COR-L47 (cell line): ENCODE measurements at places on chromosomes 7 and 10.

DNA sequence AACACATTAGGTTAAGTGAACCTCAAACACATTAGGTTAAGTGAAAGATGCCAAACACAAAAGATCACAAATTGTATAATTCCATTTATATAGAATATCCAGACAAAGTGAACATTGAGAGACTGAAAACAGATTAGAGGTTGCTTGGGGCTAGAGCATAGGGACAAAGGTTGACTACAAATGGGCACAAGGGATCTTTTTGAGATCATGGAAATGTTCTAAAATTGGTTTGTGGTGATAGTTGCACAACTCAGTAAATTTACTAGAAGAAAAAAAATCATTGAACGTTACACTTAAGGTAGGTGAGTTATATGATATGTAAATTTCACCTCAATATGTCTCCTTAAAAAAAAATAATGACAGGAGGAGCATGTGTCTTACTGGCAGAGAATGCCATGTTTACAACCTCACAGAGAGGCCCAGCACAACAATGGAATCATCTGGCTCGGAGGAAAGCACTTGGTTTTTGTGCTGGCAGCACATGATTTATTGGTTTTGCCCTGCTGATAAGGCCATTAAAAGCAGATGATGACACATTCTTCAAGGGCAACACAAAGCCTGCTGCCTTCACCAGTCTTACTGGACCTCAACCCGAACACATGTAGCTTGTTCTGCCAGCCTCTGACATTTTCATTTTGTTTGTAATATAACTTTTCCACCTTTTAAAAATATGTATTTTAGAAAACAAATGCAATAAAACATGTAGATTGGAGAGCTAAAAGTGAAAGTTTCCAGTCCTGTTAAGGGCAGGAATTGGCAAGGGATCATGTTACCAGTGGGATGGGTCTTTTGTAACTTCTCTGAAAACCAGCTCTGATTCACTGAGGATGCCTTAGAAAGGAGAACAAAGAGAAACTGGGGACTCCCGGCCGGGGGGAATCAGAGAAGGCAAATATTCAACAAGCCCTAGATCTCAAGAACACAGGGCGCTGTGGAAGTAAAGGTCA is 11.9 kb upstream of the LMOD2 start:
- peak; percentile 83 for DNase-seq

DNA sequence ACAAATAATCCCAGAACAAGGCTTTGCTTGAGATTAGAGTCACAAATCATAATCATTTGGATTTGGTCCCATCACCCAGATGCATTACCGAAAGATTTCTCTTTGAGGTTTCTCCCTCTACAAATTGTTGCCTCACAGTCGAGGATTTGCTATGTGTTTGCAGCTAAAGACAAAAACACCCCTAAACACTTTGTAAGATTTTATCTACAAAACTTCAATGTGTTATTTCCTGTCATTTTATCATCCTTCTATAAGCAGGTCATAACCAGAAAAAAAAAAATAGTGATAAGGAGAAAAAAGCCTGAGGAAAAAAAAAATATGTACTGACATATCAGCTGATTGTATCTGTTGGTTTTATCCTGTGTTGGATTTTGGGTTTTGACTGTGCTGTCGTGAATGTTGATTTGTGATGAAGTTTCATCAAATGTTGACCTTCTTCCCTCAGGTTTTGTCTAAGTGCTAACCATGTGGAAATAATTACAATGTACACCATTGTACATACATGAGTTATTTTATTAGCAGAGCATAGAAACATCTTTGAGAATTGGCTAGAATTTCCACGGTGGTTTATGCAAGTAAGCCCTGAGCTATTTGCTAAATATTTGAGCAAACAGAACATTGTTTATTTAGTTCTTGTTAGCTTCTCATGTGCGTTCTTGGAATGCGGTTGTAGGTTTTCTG is 274.4 kb downstream of the NEBL start:
- no peak for DNase-seq

DNA sequence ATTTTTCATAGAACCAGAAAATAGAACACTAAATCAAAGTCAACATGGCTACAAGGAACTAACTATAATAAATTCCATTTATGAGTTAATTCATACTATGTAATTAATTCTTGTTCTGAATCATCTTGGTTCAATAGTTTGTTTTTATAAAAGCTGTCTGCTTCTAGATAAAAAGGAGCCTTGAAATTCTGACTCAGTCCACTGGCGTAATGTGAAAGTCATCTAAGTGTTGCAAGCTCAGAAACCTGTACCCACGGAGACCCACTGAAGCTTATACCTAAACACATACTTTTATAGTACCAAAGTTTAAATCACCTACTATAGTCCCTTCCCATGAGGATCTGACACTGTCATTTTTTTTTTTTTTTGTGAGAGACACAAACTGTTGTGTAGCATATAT is 489.4 kb downstream of the SEMA3D start:
- DNase-seq: no peak

- peak; percentile 6 for DNase-seq
Measured at GRCh38 chr10:110568055-110568735, 700 bp downstream of the SMC3 start.

DNA sequence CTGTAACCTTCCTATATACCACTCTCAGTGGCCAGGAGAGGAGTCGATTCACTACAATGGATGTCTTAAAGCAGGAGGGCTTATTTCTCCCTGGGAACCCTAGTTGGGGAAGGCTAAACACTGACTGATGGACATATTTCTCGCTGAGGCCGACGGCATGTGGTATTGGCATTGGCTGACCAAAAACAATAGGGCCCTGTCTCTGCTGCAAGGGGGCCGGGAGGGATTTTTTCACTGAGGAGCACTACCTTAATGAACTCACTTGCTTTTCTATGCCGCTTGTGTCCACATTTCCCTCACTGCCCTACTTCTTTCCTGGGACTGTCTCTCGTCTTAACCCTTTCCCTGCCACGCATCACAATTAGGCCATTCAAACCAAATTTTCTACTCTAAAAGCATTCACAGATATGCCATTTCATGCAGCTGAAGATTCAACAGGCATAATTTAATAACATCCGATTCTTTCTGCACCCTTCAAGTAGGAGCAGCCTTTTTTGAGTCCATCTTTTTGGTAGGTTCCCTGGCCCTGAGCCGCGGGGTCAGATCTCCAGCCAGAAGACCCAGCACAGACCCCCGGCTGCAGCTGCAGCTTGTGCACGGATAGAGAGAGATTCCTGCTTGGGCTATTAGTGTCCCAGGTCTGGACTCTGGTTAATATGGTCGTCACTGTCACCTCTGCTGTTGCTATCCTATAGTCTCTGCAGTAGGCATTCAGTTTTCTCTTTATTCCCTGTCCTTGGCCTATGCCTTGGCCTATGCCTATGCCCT is 118.7 kb downstream of the HIPK2 start:
- no peak for DNase-seq
